ENCODE measurements at places on chromosomes 13 and 19.

- no peak for DNase-seq
Measured at GRCh38 chr19:17052439-17052838, 22.8 kb downstream of the HAUS8 start.

GRCh38 chr13:18948012-18948663, 233.5 kb downstream of the TUBA3C start:
- no peak for DNase-seq

DNA sequence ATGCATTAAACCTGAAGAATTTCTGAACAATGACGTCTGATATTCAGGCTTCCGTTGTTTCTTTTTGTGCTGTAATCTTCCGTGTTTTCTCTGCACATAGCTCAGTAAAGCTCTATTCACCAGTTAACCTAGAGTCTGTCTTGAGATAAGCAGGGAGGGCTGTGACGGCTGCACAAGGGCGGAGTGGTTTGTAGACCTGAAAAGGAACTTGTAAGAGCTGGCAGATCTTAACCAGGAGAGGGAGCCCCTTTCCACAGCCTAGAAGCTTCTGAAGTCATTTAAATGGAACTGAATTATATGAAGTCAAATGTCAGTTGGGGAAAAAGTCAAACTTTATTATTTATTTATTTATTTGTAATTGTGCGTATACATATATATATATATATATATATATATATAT, 27.5 kb downstream of the DPRX start:
- no peak for DNase-seq

GRCh38 chr13:62210951-62211350, 795.3 kb upstream of the PCDH20 start:
- no peak for DNase-seq

GRCh38 chr19:44677019-44677811, 5.9 kb downstream of the CEACAM19 start:
- no peak for DNase-seq

- DNase-seq, result no peak
Measured at GRCh38 chr13:94546061-94546839, 49.7 kb downstream of the TGDS start.

GRCh38 chr19:18639706-18640243, 2.9 kb downstream of the KLHL26 start:
- DNase-seq, result no peak

DNA sequence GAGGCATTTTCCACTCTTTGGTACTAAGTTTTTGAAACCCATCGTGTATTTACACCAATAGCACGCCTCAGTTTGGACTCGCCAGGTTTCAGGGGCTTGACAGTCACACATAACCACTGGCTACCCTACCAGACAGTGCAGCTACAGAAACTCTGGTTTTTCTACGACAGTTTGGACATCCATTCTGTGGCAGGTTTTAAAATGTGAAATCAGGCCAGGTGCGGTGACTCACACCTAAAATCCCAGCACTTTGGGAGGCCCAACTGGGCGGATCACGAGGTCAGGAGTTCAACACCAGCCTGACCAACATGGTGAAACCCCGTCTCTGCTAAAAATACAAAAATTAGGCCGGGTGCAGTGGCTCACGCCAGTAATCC, 13.2 kb downstream of the KDELR1 start:
- DNase-seq, result no peak

- peak; percentile 94 for DNase-seq
Measured at GRCh38 chr19:38850436-38850975, 720 bp upstream of the HNRNPL start.

DNA sequence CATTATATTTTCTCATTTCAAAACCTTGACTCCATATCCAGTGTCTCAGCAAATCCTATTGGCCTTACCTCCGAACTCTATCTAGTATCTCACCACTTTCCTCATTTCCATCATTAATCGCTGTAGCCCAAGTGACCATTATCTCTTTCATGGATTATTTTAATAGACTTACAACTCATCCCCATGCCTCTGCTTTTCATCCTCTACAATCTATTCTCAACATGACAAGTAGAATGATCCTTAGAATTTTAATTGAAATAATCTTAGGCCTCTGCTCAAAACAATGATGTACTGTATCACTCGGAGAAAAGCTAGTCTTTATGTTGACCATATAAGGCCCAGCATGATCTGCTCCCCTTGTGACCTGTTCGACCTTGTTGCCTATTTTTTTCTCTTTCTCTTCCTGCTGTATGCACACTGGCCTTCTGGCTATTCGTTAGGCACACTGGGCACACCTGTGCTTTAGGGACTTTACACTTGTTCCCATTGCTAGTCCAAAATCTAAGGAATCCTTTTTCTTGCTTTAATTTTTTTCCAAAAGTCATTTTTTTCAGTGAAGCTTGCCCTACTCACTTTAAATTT, 21.4 kb downstream of the DNAJC15 start:
- DNase-seq, result no peak

DNA sequence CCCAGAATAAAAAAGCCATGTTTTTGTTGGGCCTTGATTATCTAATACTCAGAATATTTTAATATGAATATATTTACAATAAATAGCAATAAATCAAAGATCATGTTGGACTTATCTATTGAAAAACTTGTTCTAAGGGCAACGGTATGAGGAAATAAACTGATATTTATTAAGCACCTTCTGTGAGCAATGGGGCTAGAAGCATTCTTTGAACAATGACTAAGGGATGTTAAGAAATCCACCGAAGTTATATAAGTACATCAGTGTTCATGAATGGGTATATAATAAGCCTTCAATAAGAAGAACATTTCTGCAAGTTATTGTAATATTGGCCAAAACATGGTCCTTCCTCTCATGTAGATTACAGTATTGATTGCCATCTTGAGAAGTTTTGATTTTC, 221.8 kb downstream of the OXGR1 start:
- DNase-seq, result no peak

GRCh38 chr13:24250376-24251057, 58.9 kb upstream of the C1QTNF9 start:
- DNase-seq, result no peak

GRCh38 chr13:34151885-34152284, 333.9 kb downstream of the RFC3 start:
- no peak for DNase-seq

GRCh38 chr13:30151388-30151787, 156.0 kb downstream of the KATNAL1 start:
- no peak for DNase-seq

- no peak for DNase-seq
Measured at GRCh38 chr13:33349986-33350826, 64.7 kb upstream of the STARD13 start.

- no peak for DNase-seq
Measured at GRCh38 chr13:112227031-112227430, 149.1 kb upstream of the SPACA7 start.

DNA sequence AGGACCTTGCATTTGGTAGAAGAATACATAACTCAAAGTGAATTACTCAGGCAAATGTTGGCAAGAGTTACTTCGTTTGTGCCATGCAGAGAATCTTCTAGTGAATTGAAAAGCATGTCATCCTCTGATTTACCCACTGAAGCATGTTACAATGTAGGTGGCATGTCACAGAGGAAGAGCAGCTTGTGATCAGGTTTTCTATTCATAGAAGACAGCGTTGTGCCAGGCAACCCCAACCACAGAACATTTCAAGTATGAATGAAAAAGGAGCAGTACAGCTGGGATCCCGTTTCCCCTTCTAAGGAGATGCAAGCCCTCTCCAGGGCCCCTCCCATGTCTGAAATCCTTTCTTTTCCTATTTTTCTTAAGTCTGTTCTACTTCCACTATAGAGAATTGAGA, 6.0 kb upstream of the KATNAL1 start:
- DNase-seq, result no peak

DNA sequence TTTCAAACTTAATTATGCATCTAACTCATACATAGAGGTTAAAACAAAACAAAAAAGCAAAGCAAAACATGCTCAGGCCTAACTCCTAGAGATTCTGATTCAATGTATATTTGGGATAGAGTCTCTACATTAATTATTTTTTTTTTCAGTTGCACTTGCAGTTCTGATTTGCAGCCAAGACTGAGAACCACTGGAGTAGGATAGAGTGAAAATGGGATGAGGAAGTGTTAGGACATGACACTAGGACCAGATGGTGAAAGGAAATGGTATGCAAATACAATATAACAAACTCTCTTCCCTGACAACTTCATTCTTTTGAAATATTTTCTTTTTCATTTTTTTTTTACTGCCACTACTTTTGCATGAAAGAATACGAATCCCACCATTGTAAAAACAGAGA, 1.8 kb downstream of the CCDC122 start:
- DNase-seq, result no peak

DNA sequence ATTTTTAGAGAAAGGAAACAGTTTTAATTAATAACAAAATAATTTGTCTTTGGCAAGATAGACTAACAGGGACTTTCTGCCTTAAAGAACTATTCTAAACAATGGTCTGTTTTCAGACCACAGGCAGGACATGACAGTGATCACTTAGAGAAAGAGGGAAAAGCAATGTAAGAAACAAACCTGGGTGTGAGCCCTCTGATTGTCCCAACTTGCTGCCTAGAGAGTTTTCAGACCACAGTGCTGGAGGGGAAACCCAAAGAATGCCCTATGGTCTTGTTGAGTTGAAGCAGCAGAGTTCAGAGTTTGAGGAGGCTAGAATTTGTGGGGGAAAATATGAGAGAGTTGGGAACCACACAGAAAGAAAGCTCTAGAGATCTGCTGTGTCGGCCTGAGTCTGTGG, 38.1 kb downstream of the DGKH start:
- no peak for DNase-seq

GRCh38 chr19:46984077-46985010, 35.3 kb upstream of the NPAS1 start:
- DNase-seq, result no peak

DNA sequence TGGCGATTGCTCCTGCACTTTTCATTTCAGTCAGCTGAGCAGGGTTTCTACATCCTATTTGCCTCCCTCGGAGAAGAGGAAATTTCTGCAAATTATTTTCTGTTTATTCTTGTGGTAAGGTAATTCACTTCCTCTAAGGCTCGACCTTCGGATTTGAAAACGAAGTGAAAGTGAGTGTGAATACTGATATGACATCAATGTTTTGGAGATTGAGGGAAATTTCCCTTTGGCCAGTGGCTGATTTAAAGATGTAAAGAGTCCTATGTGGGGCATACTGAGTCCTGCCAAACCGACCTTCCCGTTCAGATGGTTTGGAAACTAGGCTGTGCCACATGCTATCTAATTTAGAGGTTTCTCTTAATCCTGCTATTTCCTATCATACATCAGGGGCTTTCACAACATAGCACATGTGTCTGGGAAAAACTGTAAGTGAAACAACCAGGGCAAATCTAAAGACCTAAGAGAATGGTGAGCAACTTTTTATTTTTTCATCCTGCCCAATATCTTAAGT, 112.3 kb downstream of the POSTN start:
- no peak for DNase-seq

- DNase-seq, result no peak
Measured at GRCh38 chr19:45518469-45518826, 11.2 kb downstream of the VASP start.

- no peak for DNase-seq
Measured at GRCh38 chr13:53167561-53167960, 138.9 kb downstream of the OLFM4 start.

GRCh38 chr13:28049215-28049614, 51.2 kb downstream of the FLT3 start:
- DNase-seq, result no peak

GRCh38 chr19:34220472-34221063, 33.8 kb upstream of the GARRE1 start:
- peak; percentile 46 for DNase-seq

- no peak for DNase-seq
Measured at GRCh38 chr19:38389957-38390924, 1.7 kb downstream of the SPRED3 start.

DNA sequence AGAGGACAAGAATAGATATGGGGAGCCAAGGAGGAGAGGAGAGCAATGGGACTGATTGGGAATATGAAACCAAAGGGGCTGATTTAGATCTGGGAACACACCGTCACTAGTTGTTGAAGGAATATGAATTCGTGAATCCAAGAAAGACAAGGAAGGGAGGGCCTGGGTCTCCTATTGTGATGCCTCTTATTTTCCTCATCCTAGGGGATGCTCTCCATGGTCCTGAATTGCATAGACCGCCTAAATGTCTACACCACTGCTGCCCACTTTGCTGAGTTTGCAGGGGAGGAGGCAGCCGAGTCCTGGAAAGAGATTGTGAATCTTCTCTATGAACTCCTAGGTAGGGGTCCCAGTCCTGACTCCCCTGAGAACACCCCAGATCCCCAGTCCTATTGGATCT, 21.5 kb downstream of the RYR1 start:
- DNase-seq, result no peak

GRCh38 chr13:97564956-97565355, 131.0 kb downstream of the RAP2A start:
- DNase-seq, result no peak

DNA sequence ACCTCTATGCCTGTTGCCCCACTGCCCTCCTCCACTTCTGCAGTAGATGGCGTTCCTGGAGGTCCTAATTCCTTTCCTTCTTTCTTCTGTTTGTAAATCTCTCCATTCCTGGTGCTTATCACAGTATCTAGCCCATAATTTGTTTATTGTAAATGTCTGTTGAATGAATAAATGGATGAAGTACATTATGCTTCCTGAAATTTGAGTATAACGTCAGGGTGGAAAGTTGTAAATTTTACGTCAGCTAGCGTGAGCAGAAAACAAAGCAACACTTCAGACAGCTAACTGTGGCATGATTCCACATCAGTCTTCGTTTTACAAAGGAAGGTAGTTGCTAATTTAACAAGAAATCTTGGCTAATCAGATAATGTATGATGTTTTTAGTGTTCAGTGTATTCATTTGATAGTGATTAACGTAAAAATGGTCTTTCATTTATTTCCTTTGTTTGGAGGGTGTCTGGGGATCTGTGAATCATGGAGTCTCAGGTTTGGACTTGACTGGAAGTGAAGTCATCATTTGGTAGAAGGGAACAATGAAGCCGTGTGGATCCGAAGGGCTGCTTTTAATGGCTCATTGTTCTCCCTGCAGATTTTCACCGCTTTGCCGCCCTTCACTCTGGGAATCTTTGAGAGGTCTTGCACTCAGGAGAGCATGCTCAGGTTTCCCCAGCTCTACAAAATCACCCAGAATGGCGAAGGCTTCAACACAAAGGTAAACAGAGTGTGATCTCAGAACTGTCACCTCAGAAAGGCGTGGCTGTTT, 215.1 kb downstream of the SHISA2 start:
- no peak for DNase-seq

- DNase-seq, result no peak
Measured at GRCh38 chr13:23183292-23183691, 2.5 kb downstream of the SGCG start.

DNA sequence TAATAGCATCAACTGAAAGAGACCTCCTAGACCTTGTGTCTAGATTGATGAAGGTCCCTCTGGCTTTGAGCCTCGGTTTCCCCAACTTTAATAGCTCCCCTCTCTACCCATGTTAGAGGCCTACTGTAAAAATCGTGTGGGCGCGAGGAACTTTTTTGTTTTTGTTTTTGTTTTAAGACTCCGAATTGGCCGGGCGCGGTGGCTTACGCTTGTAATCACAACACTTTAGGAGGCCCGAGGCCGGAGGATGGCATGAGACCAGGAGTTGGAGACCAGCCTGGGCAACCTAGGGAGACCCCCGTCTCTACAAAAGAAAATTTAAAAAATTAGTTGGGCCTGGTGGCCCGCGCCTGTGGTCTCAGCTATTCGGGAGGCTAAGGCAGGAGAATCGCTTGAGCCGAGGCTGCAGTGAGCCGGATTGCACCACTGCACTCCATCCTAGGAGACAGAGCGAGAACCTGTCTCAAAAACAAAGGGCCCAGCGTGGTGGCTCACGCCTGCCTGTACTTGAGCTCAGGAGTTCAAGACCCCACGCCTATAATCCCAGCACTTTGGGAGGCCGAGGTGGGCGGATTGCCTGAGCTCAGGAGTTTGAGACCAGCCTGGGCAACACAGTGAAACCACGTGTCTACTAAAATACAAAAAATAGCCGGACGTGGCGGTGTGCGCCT, 858 bp upstream of the PPP6R1 start:
- DNase-seq, result no peak
